ENCODE measurements at places on chromosomes 7 and 10. TPM values are rescaled to one million over a fixed set of nuclear protein-coding genes. Genes with fewer than 3 reads are reported as not detected.

The PSAP gene
- total RNA-seq, result 409 TPM

The KIF11 gene
- 4.0 TPM for total RNA-seq

The CNNM1 gene
- total RNA-seq, result 2.3 TPM

The WNT16 gene
- total RNA-seq, result 28.8 TPM

- DNase-seq, result no peak
- H3K36me3 ChIP-seq, result no peaks in the 10 kb centered on the region
- H3K27me3 ChIP-seq, result no peaks in the 10 kb centered on the region
These were observed 58.0 kb downstream of the FAM171A1 start for GRCh38 chr10:15313047-15313446.

DNA sequence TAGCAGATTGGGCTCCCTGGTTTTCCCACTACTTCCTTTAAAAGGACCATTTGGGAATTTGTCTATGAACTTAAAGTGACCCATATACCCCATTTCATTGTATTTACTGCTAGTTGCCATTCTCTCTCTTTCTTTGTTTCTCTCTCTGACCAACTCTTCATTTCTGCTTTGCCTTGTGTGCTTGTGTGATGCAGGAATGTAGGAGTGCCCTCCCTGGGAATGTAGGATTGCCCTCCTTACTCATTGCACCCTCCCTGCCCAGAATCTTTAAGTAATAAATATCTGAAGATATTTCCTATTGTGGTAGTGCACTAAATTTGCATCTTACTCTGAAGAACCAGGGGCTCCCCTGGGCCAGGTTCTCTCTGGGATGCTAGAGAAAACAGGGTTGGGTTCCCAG is 47.3 kb upstream of the KLF14 start:
- no peak overlapping the region for H3K4me3 ChIP-seq
- H3K27me3 ChIP-seq, result no peaks in the 10 kb centered on the region
- H3K4me1 ChIP-seq, result no peaks in the 10 kb centered on the region
- H3K36me3 ChIP-seq, result no peaks in the 10 kb centered on the region
- no peak overlapping the region for H3K27ac ChIP-seq

- H3K36me3 ChIP-seq, result peaks cover 2% of the 10 kb centered on the region
- H3K4me1 ChIP-seq, result peaks cover 6% of the 10 kb centered on the region
- no peaks in the 10 kb centered on the region for H3K27me3 ChIP-seq
- DNase-seq, result no peak
These were observed 8.0 kb downstream of the RSU1 start for GRCh38 chr10:16809074-16809718.

- H3K4me1 ChIP-seq, result peaks cover 30% of the 10 kb centered on the region
- no peak overlapping the region for H3K4me3 ChIP-seq
- no peak for DNase-seq
- H3K27me3 ChIP-seq, result no peaks in the 10 kb centered on the region
- H3K36me3 ChIP-seq, result no peaks in the 10 kb centered on the region
These were observed 34.8 kb downstream of the UBE2H start for GRCh38 chr7:129917934-129918333.

DNA sequence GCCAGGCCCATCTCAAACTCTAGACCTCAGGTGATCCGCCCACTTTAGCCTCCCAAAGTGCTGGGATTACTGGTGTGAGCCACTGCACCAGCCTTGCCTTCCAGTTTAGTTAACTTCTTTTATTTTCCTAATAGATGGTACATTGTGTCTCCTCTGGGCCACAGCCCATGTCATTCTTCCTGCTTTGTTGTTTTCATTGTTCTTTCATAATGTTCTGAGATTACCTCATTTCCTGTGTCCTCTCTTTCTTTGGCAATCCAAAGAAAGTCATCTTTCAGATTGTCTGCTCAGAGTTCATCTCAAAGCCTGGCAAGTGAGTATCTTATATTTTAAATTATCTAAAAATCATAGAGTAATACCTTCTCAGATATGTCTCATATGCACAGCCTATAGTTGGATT is at the start of gene OLAH:
TSS of gene OLAH (plus strand) at position 270 of the 400 bp plus-strand sequence. CDS start 3,346 bp downstream, outside the sequence.
- DNase-seq, result no peak
- no peaks in the 10 kb centered on the region for H3K4me1 ChIP-seq
- H3K36me3 ChIP-seq, result no peaks in the 10 kb centered on the region
- H3K4me3 ChIP-seq, result no peak within 1 kb of the TSS

- H3K4me3 ChIP-seq, result no peak overlapping the region
- no peak overlapping the region for H3K27ac ChIP-seq
- no peak for DNase-seq
- H3K36me3 ChIP-seq, result no peaks in the 10 kb centered on the region
These were observed 34.1 kb downstream of the DNAJB9 start for GRCh38 chr7:108603656-108604306.

- peaks cover 4% of the 10 kb centered on the region for H3K4me1 ChIP-seq
- H3K36me3 ChIP-seq, result no peaks in the 10 kb centered on the region
- H3K27me3 ChIP-seq, result no peaks in the 10 kb centered on the region
These were observed 224.2 kb downstream of the XPNPEP1 start for GRCh38 chr10:109698882-109699664.

GRCh38 chr10:78974617-78975317 is 94.0 kb upstream of the ZMIZ1 start:
- H3K27me3 ChIP-seq, result no peaks in the 10 kb centered on the region
- peak; percentile 93 for DNase-seq
- peak overlapping the region; percentile 66 for H3K4me3 ChIP-seq
- peak overlapping the region; percentile 99 for H3K27ac ChIP-seq

DNA sequence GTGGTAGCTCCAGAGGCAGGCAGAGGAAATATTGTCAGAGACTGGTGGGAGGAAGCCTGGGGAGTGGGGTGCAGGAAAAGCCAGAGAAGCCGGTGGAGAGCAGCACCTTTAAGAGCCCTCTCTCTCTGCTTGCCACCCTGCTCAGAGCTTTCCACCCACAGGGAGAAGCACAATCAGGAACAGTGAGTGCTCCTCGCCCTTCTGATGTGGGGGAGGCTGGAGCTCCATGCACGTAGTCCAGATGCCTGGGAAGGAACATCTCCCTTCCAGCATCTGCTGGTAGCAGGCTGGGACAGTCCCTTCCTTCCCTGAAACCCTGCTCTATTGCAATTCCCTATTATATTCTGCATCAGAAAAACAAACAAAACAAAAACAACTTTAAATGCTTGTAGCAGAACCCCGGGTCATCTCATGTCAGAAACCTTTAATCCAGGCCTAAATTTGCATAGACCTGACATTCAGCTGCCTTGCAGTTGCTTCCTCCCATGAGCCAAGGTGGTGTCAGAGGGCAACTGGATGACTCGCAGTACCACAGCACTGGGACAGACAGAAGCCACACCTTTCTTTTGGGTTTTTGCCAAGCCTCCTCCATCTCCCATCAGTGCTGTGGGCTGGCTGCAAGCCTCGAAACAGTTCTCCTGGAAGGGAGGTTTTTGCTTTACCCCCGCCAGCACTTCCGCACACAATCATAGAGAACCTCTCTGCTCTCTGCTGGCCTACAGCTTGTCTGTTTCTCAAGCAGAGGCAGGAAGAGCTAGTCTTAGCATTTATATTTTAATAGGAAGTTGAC is 13.1 kb downstream of the AVPI1 start:
- H3K27ac ChIP-seq, result no peak overlapping the region
- no peaks in the 10 kb centered on the region for H3K27me3 ChIP-seq
- H3K36me3 ChIP-seq, result peaks cover 83% of the 10 kb centered on the region
- no peak overlapping the region for H3K4me3 ChIP-seq
- H3K4me1 ChIP-seq, result peaks cover 14% of the 10 kb centered on the region

DNA sequence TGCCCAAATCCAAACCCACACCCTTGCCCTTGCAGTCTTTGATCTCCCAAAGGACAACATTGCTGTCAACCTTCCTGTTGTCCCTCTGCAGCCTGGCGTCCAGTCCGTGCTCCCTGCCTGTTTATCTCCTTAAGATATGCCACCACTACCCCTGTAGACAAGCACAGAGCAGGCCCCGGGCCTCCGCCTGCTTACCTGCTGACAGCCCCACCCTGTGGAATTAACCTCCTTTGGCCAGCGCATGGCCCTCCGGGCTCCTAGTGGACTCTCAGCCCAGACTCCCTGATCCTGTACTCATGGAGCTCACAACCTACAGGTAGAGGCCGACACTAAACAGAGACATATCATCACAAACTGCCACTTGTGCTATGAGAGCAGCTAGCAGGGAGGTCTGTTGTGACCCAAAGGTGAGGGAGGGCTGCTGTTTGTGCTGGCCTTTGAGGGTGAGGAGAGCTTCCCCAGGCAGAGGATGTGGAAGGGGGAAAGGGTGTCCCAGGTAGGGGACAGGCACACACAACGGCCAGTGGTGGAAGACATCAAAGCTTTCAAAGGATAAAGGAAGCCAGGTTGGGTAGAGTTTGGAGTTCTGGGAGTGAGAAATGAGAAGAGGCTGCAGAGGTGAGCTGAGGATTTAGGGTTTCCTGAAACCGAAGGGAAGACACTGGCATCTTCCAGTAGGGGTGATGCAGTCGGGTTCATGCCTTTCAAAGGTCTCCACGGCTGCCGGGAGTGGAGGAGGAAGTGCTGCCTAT is 174.5 kb upstream of the ZMIZ1 start:
- no peak overlapping the region for H3K27ac ChIP-seq
- DNase-seq, result peak; percentile 65
- H3K36me3 ChIP-seq, result no peaks in the 10 kb centered on the region
- no peaks in the 10 kb centered on the region for H3K4me1 ChIP-seq

DNA sequence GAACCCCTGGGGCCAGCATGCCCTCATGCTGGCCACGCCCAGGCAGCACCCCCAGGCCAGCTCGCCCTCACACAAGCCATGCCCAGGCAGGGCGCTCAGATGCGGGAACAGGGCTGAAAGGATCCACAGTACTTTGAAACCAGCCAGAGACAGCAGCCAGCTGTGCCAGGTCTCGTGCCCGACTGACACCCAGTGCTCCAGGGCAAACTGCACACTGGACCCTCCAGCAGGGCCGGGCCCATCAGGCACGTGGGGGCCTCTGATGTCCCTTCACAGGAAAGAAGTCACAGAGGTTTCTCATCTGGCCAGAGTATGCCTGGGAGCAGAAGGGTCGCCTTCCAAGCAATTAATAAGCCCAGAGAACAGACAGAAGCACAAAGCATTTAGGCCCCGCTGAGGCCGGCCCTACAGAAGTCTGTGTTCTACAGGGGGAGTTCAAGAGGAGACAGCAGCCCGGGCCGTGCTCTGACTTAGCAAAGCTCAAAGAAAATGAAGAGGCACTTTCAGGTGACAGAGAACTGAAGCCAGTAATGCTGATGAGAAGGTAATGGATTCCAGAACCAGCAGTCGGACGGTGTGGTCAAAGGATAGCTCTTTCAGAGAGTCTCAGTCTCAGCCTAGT is 21.4 kb downstream of the MAD1L1 start:
- H3K27ac ChIP-seq, result no peak overlapping the region
- no peaks in the 10 kb centered on the region for H3K27me3 ChIP-seq
- peaks cover 73% of the 10 kb centered on the region for H3K36me3 ChIP-seq

DNA sequence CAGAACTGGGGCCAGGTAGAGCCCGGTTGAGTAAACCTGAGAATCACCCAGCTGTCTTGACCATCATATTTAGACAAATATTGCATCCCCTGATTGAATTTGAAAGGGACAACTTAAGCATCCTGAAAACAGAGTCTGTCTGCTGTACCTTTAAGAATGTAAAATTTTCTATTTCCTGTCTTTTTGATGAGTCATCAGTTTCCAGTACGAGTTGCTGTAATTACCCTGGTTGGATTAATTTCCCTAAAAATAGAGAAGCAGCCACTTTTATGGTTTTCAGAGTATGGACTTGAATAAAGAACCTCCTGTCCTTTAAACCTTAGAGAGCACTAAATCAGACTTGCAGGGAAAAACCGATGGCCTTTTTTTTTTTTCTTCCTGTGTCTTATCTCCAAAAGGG is 164.6 kb upstream of the SH2B2 start:
- H3K4me1 ChIP-seq, result peaks cover 9% of the 10 kb centered on the region
- no peaks in the 10 kb centered on the region for H3K27me3 ChIP-seq
- no peak for DNase-seq

- no peaks in the 10 kb centered on the region for H3K27me3 ChIP-seq
- peaks cover 19% of the 10 kb centered on the region for H3K4me1 ChIP-seq
- peak; percentile 52 for DNase-seq
- no peak overlapping the region for H3K4me3 ChIP-seq
- H3K36me3 ChIP-seq, result peaks cover 58% of the 10 kb centered on the region
These were observed 5.8 kb downstream of the DBNL start for GRCh38 chr7:44050121-44050914.

DNA sequence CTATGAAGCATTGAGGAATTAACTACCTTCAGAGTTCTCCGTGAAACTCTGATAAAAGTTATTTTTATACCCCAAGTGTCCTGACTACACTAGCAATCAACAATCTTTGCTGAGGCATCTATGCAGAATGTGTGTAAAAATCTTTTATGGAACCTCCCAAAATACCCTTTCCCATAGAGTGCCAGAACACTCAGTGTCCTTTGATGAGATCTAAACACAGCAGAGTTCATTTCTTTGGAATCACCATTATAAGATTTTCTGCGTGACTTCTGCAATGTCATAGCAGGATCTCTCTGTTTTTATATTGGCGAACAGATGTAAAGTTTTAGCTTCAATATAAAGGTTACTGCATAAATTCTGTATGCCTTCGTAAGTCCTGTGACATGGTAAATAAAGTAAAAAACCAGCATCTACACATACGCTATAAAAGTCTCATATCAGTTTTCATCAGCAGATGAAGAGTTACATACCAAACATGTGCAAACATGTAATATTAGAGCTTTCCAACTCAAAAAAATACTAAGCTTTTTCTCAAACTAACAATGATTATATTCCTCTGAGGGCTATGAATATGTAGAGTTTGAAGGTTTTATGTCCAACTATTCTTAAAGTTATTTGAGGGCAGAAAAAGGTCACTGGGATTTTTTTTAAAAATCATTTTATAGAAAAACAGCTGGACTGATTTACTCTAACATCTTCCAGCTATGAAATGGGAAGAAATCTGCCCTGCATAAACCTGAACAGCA is 67.2 kb downstream of the SKIDA1 start:
- no peaks in the 10 kb centered on the region for H3K36me3 ChIP-seq
- no peak for DNase-seq
- H3K4me3 ChIP-seq, result no peak overlapping the region
- no peaks in the 10 kb centered on the region for H3K27me3 ChIP-seq
- H3K4me1 ChIP-seq, result no peaks in the 10 kb centered on the region

GRCh38 chr10:113097036-113097435 is 147.0 kb downstream of the TCF7L2 start:
- no peak overlapping the region for H3K4me3 ChIP-seq
- H3K27me3 ChIP-seq, result no peaks in the 10 kb centered on the region
- peak overlapping the region; percentile 67 for H3K27ac ChIP-seq
- H3K4me1 ChIP-seq, result peaks cover 42% of the 10 kb centered on the region
- no peaks in the 10 kb centered on the region for H3K36me3 ChIP-seq

DNA sequence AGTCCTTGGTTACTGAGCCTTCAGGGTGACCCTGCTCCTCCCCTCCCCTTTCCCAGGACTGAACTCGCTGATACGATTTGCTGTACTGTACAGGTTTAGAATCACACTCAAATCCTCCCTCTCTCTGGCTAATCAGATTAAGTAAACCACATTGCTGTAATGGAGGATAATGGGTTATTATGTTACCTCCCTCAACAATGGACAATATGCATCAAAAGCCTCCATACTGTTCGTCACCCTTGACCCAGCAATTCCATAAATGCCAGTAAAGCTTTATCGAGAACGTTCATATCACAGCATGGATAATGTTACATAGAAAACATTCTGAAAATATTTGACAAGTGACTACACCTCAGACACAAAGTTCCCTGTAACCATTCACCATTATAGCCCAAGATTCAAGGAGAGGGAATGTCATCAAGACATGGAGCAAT is 61.7 kb downstream of the FAM107B start:
- no peak overlapping the region for H3K4me3 ChIP-seq
- no peaks in the 10 kb centered on the region for H3K4me1 ChIP-seq
- DNase-seq, result no peak
- H3K27ac ChIP-seq, result no peak overlapping the region

- H3K27me3 ChIP-seq, result no peaks in the 10 kb centered on the region
- no peak overlapping the region for H3K27ac ChIP-seq
- no peaks in the 10 kb centered on the region for H3K36me3 ChIP-seq
These were observed 17.9 kb downstream of the RTKN2 start for GRCh38 chr10:62250594-62251198.

Measured in suprapubic skin (tissue), 4 donors.